Muscle of back (tissue), 13 donors: ENCODE measurements at places on chromosomes 2 and 18. TPM values are rescaled to one million over a fixed set of nuclear protein-coding genes. Genes with fewer than 3 reads are reported as not detected.

GRCh38 chr2:19348692-19349091 lies 9.7 kb downstream of the OSR1 start:
- DNase-seq = no peak

DNA sequence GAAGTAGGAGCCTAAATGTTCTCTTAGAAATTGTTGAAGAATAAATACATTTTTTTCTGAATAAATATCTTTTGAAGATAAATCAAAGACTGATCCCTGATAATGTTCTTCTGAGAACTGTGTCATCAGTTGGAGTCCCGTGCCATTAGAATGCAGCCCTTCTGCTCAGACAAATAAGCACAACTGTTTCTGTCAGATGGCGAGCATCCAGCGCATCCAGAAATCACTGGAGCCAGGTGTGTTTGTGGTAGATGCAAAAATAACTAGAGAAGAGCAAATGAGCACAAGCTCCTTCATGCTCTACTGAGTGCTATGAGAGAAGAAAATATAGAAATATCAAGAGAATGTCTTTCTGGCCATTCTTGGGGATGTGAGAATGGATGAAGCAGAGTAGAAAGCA lies 573.7 kb downstream of the THSD7B start:
- no peak for DNase-seq

The DQX1 gene
- 0.13 TPM for polyA plus RNA-seq

The PSMD1 gene
- 93.2 TPM for polyA plus RNA-seq

The CFAP221 gene
- polyA plus RNA-seq = 0.59 TPM

The MC5R gene
- 1.9 TPM for polyA plus RNA-seq

GRCh38 chr2:218017211-218018053 lies 14.6 kb upstream of the TNS1 start:
- no peak for DNase-seq

DNA sequence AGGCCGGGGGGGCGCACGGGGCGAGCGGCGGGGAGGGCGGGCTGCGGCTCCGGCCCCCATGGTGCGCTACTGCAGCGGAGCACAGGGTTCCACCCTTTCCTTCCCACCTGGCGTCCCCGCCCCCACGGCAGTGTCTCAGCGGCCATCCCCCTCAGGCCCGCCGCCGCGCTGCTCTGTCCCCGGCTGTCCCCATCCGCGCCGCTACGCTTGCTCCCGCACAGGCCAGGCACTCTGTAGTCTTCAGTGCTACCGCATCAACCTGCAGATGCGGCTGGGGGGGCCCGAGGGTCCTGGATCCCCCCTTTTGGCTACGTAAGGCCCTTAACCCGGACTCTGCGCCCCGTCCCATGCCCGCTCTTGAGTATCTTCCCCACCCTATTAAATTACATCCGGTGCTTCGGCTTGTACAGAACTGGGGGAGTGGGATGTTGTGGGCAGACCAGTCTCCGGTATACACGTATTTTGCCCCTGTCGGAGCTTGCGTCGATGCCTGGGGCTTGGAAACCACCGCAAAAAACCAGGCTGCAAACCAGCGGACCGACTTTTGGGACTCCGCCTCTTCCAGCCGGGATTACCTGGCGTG lies 598 bp upstream of the WBP1 start:
- peak; percentile 70 for DNase-seq

DNA sequence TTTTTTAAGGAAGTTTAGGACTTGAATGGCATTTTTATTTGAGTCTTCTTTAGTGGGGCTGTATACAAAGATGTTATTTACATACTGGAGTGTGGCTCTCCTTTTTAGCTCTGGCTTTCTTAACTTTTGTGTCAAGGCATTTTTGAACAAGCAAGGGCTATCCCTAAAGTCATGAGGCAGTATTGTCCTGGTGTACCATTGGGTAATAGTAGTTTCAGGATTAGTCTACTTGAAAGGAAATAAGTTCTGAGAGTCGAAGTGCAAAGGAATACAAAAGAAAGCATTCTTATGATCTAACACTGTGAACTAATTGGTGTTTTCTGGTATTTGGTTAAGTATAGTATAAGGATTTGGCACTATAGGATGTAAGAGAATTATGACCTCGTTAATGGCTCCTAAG lies 1.9 kb upstream of the CYP27A1 start:
- no peak for DNase-seq

- DNase-seq = no peak
Measured at GRCh38 chr18:54712758-54713157, 115.5 kb upstream of the RAB27B start.

DNA sequence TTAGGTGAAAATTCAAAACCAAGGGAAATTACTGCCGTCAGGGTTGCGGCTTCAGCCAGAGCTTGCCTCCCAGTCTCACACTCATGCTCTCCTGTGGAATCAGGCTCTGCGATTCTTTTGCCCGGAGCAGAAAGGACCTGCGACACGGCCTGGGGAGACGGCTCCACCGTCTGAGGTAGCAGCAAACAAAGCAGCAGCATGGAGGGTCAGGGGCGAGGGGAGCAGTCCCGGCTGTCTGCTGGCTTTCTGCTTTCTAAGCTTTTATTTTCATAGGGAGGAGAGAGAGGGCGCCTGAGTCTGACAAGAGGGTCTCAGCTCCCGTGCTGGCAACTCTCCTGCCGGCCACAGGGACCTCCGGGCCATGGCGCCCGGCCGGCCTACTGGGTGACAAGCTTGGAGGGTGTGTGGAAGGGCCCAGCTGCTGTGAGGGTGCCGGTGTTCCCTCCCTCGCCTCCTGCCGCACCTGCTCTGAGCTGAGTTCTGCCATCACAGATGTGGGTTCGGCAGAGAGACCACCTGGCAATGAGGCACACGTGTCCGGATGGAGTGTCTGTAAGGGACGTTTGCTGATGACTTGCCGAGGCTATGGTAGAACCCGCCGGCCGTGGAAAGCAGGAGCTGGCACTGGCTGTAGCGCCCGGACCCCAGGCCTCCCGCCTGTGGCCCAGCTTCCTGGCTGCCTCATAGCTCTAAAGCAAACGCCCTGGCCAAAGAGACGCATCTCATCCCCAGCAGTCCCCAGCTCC lies 66.2 kb upstream of the CTDP1 start:
- no peak for DNase-seq
